ENCODE measurements at places on chromosomes 12 and 14. TPM values are rescaled to one million over a fixed set of nuclear protein-coding genes. Genes with fewer than 3 reads are reported as not detected.

The ADAMTS20 gene
- 0.14 TPM for total RNA-seq

The DEPDC4 gene
- total RNA-seq = 0.65 TPM

The PZP gene
- total RNA-seq = not detected

The CCDC60 gene
- not detected for total RNA-seq

The CAPZA3 gene
- not detected for total RNA-seq

The RAD9B gene
- under 0.01 TPM for total RNA-seq

The HSPA2 gene
- 33.0 TPM for total RNA-seq

The CMA1 gene
- total RNA-seq = not detected

The TAS2R42 gene
- total RNA-seq = not detected

The DNAH10 gene
- total RNA-seq = 0.59 TPM

The ARG2 gene
- 4.6 TPM for total RNA-seq

The KLRF2 gene
- total RNA-seq = not detected

The MRPL42 gene
- 92.9 TPM for total RNA-seq

The RDH12 gene
- total RNA-seq = not detected

The SAMD15 gene
- total RNA-seq = 0.88 TPM

The CLMN gene
- total RNA-seq = 0.69 TPM

The PPP2R5E gene
- 24.3 TPM for total RNA-seq

The CPNE8 gene
- total RNA-seq = 3.6 TPM

The SOAT2 gene
- total RNA-seq = not detected

The GALNT9 gene
- 0.30 TPM for total RNA-seq

The ABCC9 gene
- 6.8 TPM for total RNA-seq

The SMARCC2 gene
- total RNA-seq = 39.4 TPM

The MAX gene
- 35.1 TPM for total RNA-seq

The RAPGEF3 gene
- 6.1 TPM for total RNA-seq

The SERPINA5 gene
- not detected for total RNA-seq

The CRACR2A gene
- total RNA-seq = 0.78 TPM

The BCAT1 gene
- total RNA-seq = 379 TPM

The TRHDE gene
- 78.4 TPM for total RNA-seq

The ACOT4 gene
- total RNA-seq = 0.59 TPM

The CLEC4A gene
- total RNA-seq = 0.18 TPM

The CIT gene
- 19.6 TPM for total RNA-seq

The SLC4A8 gene
- 3.2 TPM for total RNA-seq

The OR4E2 gene
- total RNA-seq = not detected

The EPYC gene
- not detected for total RNA-seq

The HEATR5A gene
- 90.7 TPM for total RNA-seq

The HOXC9 gene
- total RNA-seq = 4.3 TPM

The PSMD9 gene
- total RNA-seq = 41.6 TPM

The DLK1 gene
- total RNA-seq = under 0.01 TPM

The THAP2 gene
- 5.2 TPM for total RNA-seq

The ACSS3 gene
- total RNA-seq = 8.9 TPM

The SLC25A21 gene
- total RNA-seq = 0.89 TPM

The KRT78 gene
- total RNA-seq = not detected

The ZC2HC1C gene
- total RNA-seq = 0.89 TPM

The EIF5 gene
- 181 TPM for total RNA-seq

The CPNE6 gene
- total RNA-seq = not detected

Data from smooth muscle cell of the umbilical artery (primary cell).